Hematopoietic multipotent progenitor cell treated with erythropoietin and hydrocortisone succinate and interleukin-3 and kit ligand, for 17 days (in vitro differentiated cells): ENCODE measurements at places on chromosomes 11 and 22.

- DNase-seq, result no peak
Measured at GRCh38 chr11:41286751-41287150, 172.7 kb downstream of the LRRC4C start.

GRCh38 chr22:19498154-19498865 is 18.6 kb downstream of the CDC45 start:
- DNase-seq, result no peak

DNA sequence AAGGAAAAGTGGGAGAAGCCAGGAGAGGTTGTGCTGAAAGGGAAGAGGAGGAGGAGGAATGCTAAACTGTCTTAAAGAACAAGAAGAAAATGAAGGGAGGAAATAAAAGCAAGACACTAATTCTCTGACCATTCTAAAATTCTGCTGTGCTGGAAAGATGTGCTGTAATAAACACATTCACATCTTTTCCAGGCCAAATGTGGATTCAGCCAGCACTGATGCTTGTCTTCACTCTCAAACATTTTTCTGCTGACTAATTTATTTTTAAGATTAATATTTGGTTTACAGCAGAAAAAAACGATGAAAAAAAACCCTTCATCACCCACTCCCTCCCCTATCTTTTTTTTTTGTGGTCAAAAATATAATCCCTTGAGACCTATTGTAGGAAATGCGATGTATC is 223.6 kb downstream of the SWAP70 start:
- no peak for DNase-seq

GRCh38 chr11:131859538-131860210 is 489.3 kb downstream of the NTM start:
- DNase-seq, result no peak

- DNase-seq, result no peak
Measured at GRCh38 chr11:18347471-18348125, 25.2 kb downstream of the GTF2H1 start.

- DNase-seq, result no peak
Measured at GRCh38 chr11:65743681-65744025, 23.1 kb upstream of the RNASEH2C start.

DNA sequence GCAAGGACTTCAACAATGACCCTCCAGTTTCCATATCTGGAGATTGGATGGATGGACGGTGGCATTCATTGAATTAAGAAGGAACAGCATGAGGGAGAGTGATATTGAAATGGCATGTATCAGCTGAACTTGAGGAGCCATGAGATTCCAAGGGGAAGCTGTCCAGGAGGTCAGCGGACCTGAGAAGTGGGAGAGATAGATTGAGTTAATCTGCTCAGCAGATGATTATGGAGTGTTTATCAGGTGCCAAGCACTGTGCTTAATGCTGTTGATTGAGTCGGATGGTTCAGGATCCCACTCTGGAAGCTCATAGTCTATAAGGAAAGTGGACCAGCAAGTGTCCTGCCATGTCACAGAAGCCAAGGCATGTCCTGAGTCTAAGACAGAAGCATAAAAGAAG is 581.3 kb downstream of the INSC start:
- DNase-seq, result no peak

DNA sequence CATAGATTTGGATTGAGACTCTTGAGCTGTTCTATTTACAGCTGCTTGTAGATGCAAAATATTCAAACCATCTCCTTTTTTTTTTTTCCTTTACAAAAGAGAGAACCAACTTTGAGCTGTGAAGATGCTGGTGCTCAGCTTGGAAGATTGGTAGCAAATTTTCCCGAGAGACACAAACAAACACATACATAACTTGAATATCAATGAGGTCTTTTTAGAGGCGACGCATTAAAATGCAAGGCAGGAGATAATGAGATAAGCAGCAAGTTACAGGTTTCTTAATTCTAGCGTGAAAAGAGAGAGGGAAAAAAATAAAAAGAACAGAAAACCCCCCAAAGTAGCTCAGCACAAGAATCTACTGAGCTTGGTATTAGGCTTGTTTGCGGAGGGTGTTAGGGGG is 247.0 kb upstream of the SORL1-AS1 start:
- no peak for DNase-seq

DNA sequence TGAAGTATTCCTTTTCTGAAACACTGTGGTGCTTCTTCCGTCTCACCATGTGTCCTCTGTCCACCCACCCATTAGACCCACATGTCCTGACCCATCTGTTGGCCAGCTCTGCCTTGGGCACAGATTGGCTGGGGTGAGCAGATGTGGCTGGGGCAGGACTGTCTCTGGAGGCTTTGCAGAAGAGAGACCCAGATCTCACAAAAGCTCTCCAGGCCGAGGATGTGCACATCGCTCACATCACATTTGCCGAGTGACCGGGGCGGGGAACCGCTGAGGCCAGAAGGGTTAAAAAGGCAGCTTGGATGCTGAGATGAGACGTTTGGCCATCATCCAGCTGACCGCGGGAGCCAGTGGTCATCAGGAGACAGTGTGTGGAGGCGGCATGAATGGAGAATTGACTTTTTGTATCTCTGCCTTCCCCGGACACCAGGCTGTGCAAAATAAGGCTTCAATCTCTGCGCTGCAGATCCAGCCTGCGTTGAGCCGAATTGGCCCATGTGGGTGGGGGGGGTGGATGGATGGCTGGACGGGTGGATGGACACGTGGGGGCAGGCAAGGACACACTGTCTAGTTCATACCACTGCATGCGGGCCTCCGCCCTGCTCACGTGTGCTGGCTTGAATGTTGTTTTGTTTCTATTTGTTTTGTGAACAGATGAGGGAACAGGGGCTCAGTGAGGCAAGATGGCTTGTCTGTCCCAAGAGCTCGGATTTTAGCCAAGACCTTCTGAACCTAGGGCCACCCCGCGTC is 6.1 kb downstream of the IFITM10 start:
- DNase-seq, result no peak
